ENCODE measurements at places on chromosomes 3 and 15.
A peak's percentile ranks its signal among the peaks of the same experiment; 100 is the strongest.

GRCh38 chr3:171239757-171240503, 213.4 kb upstream of the SLC2A2 start:
- no peak for DNase-seq

- no peak for DNase-seq
These were observed 5.5 kb downstream of the GFM1 start for GRCh38 chr3:158649791-158650190.

DNA sequence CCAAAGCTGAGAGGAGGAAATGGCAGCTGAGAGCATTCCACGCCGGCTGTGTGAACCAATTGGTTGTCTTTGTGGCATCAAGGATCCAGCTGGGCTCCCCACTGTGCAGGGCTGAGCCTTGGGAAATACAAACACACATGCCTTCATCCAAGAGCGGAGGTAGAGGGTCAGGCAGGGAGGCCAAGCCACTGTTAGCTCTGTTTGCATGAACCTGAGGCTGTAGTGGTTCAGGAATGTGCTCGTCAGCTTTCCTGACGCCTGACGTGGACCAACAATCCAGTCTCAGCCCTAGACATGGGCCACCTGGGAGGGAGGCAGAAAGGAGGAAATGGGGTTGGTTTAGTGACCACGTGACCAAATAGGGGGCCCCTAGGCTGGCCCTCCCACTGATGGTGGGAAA, 276.9 kb downstream of the TLE3 start:
- DNase-seq = no peak

GRCh38 chr3:141108039-141108438, 56.9 kb downstream of the SPSB4 start:
- no peak for DNase-seq

DNA sequence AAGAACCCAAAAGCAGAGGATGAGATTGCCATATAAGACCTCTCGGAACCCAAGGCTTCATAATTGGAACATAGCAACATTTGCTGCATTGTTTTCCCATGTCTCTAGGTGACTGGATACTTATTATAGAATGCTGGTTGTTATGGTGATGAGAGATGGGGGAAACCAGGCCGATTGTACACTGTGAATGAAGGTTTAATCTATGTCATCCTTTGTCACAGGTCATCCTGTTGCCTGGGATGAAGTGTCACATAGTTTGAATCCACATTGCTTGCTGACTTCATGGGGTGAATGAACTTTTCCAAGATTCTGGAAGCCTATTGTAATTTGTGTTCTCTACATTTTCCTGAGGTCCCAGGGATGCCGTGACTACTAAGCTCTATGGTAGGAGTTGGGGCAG, 41.8 kb downstream of the CLEC3B start:
- peak; percentile 21 for DNase-seq

DNA sequence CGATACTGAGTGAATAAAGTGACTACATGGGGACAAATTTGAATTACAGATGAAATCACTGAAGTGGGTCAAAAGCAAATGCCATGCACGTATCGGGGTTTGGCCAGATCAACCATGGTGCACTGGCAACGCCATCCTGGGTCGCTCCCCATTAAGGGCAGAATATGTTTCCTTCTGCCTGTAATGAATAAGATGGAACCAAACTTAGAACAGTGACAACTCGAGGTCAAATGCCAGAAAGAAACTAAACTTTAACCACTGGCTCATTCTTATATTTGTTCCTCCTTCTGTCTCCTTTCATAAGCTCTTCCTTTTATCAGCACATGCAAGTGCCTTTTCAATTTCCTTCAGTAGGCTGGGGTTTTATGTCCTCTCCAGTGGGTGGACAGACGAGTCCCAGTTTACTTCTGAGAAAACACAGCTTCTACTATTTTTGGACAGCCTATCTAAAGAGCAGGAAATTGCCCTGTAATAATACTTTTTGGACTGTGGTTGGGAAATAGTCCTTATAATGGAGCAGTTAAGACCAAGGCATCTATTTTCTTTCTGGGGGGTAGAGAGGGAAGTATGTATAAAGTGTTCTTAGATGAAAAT, 61.4 kb downstream of the WHAMM start:
- DNase-seq = no peak

DNA sequence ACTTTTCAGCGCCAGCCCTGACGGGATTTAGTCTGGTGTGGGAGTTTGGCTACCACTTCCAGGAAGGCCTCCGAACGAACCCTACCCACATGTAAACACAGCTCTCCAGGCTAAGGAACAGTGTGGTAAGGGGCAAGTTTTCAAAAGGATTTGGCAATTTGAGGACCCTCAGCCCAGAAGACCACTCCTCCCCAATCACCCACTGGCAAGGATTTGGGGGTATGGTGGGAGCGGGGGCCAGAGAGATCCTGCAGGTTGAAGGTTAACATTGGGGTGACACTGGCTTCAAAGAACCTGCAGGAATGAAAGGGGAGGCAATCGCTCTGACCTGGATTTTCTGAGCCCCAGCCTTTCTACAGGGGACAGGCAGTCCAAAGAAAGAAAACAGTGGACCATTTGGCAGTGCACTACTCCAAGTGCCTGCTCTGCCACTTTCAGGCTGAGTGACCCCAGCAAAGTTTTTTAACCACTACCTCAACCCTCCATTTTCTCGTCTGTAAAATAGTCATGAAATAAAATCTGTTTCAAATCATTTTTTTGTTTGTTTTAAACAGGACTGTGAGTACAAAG, 34.5 kb downstream of the ZIC4 start:
- DNase-seq = no peak

- DNase-seq = no peak
These were observed 10.9 kb downstream of the RMDN3 start for GRCh38 chr15:40743921-40744814.

DNA sequence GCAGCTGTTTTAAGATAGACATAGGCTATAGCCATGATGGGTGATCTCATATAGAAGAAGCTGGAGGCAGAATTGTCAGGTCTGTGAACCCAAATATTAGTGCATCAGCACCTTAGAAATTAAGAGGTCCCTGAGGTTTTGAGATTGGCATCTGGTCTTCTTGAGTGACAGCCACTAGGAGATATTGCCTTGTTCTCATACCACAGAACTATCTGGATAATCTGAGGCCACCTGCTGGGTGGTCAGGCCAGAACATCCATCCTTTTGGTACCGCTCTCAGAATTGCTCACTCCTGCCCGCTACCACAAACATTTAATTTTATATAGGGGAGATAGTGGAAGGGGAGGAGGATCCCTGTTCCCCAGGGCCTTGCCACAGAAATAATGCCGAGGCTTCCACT, 210.6 kb upstream of the ZPLD1 start:
- peak; percentile 32 for DNase-seq

DNA sequence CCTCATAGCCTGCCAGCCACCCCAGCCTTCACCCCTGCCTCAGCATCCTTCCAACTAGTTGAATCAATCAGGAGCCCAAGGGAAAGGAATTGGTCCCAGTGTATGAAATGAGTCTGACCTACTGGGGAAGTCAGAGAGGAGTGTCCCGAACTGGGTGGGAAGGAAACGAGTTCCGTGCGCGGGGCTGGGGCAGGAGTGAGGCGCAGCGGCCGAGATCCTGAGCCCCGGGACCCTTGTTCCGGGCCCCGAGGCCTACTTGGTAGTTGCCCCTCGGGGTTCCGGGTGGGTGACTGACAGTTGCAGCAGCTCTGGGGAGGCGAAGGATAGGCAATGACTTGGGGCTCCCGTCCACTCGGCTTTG, 1.1 kb upstream of the PLCL2 start:
- no peak for DNase-seq

GRCh38 chr15:90903733-90904536, 833 bp downstream of the MAN2A2 start:
- no peak for DNase-seq

DNA sequence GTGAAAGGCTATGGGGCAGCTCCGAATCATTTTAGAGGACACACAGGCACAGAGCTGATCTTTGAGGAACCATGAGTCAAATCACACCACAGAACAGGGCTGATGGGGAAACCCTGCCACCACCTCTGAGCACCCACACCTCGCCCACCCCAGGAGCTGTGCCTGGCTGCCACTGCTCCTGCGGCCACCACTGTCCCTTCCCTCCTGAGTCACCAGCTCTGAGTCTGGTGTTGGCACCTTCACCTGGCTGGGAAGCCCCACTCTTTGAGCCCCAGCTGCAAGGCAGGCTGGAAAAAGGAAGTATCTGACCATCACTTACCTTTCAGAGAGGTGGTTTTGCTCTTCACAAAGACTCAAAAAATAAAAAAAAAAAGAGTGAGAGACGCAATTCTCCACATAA, 63.6 kb upstream of the MEF2A start:
- DNase-seq = no peak

DNA sequence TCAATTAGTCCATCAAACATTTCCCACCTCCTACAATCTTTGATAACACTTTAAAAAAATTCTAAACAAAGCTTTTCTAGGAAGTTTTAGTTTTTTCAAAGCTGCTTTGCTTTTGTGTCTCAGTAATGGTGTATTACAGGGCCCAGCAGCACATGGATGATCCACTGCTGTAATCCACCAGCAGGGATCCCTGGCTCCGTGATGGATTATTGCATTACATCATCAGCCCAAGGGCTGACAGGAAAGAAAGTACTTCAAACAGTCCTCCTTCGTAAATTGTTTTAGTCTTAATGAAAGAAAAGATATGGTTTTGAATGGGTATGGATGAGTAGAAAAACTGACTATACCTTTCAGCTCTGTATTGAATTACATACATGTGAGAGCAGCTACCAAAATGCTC, 688.9 kb upstream of the NAALADL2 start:
- no peak for DNase-seq

GRCh38 chr15:83547168-83547567, 100.0 kb downstream of the SH3GL3 start:
- no peak for DNase-seq

- no peak for DNase-seq
These were observed 187.9 kb downstream of the GHSR start for GRCh38 chr3:172260381-172260780.

DNA sequence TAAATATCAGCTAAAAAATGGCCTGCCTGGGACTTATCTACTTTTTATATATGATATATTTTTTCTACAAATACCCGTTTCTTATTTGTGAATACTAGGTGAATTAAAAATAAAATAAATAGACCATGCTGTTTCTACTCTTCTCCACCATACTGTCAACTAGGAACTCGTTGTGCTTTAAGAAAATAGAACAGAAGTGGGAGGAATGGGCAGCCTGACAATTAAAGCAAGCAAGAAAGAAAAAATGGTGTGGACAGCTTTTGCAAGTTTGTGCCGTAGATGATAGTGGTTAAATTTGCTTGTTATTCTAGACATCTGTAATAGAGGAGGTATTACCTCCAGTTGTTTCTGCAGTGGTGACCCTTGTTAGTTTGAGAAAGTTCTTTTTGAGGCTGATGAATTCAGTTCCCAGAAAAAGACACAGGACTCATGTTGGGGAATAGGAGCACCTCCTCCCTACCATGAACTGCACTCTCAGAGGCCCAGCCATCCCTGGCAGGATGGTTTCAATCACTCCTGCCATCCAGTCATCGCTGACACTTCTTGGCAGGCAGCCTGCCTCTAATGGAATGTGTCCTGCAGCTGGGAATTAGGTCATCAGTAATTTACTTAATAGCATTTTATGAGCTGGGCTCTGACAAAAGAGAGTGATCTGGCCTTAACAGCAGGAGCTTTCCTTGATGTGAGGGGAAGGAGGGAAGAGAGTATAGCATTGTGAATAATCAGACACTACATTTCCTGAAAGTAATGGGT, 105.0 kb upstream of the GAP43 start:
- DNase-seq = no peak

DNA sequence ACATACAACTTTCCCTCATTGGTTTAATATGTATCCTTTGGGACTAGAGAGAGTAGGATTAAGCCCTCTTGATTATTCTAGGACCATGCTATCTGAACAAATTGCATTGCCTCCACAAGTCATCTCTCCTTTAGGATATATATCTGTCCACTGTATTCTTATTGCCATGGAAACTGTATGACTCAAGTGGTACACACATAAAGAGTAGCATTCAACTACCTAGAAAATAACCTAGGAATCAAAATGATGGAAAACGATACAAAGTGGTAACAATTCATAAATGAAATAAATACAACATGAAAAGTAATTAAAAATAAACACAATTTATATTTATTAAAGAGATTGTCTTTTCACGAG, 212.1 kb upstream of the P2RY1 start:
- DNase-seq = no peak

DNA sequence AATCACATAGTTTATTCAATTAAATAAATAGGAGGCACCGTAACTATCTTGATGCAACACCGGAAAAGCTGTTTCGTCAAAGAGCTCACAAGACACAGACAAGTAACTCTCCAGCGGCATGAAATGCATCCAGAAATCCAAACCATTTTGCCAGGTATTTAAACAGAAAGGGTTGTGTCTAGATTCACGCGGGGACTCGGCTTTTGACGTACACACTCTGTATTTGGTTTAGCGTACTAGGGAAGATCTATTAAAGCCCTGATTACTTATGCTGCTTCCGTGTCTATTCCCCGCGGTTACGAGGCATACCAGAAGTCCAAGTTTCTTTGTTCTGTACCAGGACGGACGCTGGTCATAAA, 718 bp downstream of the BNIP2 start:
- peak; percentile 24 for DNase-seq

- DNase-seq = no peak
These were observed 220.5 kb upstream of the SATB1 start for GRCh38 chr3:18645619-18646018.

DNA sequence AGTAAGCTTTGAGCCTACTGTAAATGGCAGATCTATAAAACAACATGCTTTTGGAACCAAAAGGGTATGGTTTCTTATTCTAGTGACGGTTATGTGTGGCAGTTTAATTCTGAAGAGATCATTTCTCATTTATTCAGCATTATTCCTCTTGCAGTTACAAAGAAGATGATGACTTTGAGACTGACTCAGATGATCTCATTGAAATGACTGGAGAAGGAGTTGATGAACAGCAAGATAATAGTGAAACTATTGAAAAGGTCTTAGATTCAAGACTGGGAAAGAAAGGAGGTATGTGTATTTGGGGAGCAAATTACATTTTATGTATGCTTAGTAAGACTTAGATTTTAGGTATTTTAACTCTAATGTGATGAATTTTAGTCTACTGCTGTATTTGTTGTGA, 41.5 kb downstream of the CHD2 start:
- no peak for DNase-seq

- peak; percentile 41 for DNase-seq
These were observed 330.8 kb upstream of the AGTR1 start for GRCh38 chr3:148366743-148367410.

DNA sequence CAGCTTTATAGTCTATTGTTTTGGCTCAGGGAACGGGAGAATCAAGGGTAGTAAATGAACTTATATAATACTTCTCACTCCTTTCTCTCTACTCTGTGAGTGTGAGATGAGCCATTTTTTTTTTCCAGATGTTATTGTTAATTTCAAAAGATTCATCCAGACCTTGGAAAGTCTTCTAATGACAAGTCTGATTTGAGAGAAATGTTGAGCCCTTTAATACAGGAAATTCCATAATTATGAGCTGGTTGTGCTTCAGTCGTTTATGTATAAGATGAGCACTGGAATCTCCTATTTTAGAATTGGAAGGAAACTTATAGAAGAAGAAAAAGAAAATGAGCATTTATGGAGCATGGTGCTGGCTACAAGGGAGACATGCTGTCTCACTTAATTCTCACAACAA, 92.0 kb downstream of the FBN1 start:
- DNase-seq = no peak

- no peak for DNase-seq
These were observed 91.1 kb downstream of the USP13 start for GRCh38 chr3:179743913-179744312.

- DNase-seq = no peak
These were observed 14.6 kb downstream of the CHSY1 start for GRCh38 chr15:101237251-101237650.

Data from Ammon's horn (tissue), 1 donor.